Nucleus accumbens (tissue), 56 donors: ENCODE measurements at places on chromosomes 16 and 17.

DNA sequence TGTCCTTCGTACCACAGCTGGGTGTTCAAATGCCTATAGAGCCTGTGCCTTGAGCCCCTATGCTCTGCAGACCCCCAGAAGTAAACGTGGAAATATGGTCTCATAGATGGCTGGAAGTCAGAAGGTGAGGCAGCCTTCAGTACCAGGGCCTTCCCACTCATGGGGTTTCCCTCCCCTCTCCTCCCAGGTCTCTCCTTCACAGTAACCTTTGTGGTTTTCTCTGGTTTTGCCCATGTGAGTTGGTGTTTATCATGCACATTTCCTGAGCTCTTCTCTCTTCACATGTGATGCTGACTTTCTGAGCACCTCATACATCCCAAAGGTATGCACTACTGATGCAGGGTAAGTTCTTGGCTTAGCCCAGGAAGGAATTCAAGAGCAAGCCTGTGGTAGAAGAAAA lies 35.4 kb downstream of the TMEM114 start:
- no peak for DNase-seq

DNA sequence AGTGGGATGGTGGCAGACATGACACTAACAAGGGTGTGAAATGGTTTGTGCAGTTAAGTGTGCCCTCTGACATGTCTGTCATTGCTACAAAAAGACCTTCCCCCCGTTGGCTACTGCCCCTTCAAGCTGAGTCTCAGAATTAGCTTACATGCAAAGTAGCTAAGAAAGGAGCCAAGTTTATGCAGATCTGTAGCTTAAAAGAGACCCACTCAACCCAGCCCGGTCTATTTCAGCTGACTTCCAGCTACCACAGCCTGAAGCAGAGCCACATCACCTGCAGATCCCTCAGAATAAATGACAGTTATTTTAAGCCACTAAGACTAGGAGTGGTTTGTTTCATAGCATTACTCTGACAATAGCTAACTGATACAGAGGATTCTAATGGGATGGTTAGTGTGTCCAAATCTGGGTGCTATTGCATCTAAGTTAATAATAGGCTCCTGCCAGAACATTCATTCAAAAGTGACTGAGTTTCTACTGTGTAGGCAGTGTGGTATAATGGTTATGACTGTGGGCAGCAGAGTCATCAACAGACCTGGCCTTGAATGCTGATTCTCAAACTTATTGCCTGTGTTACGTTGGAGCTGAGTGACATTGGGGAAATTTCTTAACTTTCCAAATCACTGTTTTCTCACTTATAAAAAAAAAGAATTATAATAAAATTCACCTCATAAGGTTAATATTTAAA lies 11.7 kb downstream of the C17orf67 start:
- DNase-seq: no peak

DNA sequence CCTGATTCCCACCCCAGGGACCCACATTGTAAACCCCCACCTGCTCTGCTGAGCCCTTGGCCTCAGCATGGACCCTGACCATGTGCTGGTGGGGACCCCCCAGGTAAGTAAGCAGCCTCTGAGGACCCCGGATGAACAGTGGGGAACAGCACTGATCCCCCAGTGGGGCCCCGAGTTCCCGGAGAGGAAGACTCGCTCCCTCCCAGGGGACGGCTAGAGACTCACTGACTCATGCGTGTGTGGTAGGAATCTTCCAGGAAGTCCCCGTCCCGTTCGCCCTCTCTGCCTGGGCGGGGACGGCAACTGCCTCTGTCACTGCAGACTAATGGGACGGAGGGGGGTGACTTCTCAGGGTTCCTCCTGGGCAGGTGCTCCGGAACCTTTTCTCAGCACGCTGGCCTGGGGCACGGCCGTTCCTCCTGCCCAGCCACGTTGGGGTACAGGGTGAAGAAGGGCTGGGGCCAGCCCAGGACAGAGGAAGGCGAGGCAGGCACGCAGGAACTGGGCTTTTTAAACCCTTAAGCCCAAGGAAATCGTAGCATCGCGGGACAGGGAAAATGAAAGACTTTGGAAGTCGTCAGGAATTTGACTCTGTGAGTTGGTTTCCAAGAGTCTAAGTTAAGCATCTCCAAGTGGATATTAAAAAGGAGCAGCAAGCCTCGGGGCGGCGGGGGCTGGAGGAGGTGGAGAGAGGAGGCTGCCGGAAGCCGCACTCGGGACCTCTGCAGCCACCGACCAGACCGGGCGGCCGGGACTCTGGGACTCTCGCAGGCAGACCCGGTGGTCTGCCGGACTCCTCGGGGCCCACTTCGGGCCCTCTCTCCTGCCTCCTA lies 178.7 kb downstream of the SEC14L1 start:
- DNase-seq: no peak

- no peak for DNase-seq
Measured at GRCh38 chr16:72658888-72659717, 388.8 kb downstream of the ZFHX3 start.

GRCh38 chr16:65120831-65121721 lies 787 bp downstream of the CDH11 start:
- peak; percentile 33 for DNase-seq

DNA sequence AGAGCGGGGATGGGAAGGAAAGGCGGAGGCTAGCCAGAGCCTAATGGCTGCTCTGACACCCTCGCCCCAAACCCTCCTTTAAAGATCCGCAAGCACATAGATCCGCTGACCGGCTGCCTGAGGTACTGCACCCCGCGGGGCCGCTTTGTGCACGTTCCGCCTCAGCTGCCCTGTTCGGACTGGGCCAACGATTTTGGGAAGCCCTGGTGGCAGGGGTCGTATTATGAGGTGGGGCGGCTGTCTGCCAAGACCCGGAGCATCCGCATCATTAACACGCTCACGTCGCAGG lies 663 bp downstream of the CYB5D1 start:
- DNase-seq: no peak

DNA sequence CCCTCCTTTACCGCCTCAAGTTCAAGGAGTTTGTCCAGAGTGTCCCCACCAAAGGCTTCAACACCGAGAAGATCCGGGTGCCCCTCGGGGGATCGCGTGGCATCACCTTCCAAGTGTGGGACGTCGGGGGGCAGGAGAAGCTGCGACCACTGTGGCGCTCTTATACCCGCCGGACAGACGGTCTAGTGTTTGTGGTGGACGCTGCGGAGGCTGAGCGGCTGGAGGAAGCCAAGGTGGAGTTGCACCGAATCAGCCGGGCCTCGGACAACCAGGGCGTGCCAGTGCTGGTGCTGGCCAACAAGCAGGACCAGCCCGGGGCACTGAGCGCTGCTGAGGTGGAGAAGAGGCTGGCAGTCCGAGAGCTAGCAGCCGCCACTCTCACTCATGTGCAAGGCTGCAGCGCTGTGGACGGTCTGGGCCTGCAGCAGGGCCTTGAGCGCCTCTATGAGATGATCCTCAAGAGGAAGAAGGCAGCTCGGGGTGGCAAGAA lies 1.1 kb downstream of the ARL4D start:
- DNase-seq: no peak

DNA sequence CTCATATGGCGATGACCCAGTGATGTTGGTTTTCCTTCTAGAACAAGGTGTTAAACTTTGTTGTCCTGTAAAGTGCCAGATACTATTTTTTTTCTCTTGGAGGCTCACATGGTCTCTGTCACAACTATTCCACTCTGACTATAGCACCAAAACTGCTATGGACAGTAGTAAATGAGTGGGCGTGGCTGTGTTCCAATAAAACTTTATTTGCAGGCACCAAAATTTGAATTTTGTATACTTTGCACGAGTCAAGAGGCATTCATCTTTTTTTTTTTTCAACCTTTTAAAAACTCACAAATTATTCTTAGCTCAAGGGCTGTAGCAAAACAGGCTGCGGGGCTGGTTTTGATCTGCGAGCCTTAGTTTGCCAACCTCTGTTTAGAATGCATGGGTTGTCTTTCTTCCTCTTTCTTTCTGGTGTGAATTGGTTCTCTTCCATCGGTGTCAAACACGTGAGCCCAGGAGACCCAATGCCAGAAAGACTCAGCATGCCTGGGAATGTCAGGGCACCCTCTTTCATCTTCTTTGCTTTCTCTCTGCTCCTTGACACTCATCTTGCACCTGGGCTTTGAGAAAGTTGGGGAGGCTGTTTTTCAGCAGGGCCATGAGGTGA lies 2.1 kb downstream of the SYT17 start:
- peak; percentile 6 for DNase-seq

GRCh38 chr17:7463372-7463846 lies 16.0 kb downstream of the ZBTB4 start:
- DNase-seq: no peak

DNA sequence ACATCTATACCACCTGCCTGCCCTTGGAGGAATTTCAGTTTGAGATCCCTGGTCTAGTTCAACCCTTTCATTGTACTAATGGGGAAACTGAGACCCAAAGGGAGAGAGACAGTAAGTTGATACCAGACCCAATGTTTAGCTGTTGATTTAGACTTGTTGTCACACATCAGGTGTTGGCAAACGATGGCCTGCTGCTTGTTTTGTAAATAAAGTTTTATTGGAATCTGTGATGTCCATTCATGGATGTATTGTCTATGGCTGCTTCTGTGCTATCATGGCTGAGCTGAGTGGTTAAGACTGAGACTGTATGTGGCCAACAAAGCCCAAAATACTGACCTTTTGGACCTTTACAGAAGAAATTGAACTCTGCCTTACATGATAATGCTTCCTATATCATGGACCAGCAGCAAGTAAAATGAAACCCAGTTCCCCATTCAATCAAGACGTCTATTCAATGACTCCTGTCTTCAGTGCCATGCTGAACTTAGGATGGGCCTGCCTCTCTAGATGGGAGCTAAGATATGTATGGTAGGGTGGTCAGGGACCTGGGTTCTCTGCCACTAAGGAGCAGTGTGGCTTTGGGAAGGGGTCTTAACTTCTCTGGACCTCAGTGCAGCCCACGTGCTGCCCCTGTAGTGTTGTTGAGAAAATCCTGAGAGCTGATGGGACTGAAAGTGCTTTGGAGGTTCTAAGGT lies 111.0 kb downstream of the IRX5 start:
- DNase-seq: no peak

DNA sequence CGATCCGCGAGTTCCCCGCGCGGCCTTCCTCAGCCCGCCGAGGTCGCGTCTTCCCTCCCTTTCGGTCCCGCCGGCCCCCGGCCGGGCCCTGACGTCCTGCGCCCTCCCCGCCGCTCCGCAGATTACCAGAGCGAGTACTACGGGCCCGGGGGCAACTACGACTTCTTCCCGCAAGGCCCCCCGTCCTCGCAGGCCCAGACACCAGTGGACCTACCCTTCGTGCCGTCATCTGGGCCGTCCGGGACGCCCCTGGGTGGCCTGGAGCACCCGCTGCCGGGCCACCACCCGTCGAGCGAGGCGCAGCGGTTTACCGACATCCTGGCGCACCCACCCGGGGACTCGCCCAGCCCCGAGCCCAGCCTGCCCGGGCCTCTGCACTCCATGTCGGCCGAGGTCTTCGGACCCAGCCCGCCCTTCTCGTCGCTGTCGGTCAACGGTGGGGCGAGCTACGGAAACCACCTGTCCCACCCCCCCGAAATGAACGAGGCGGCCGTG lies 5.4 kb downstream of the LHX1 start:
- no peak for DNase-seq

- no peak for DNase-seq
Measured at GRCh38 chr16:27568077-27568476, 18.1 kb downstream of the KATNIP start.

DNA sequence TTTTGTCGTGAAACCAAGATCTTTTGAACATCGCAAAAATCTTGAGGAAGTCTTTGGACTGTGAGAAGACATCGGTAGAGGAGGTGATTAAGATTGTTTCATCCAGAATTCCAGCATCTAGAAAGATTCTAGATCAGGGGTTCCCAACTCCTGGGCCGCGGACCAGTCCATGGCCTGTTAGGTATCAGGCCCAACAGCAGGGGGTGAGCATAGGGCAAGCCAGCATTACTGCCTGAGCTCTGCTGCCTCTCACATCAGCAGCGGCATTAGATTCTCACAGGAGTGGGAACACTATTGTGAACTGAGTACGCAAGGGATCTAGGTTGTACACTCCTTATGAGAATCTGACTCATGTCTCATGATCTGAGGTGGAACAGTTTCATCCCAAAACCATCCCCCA lies 600.6 kb upstream of the CDH11 start:
- no peak for DNase-seq

GRCh38 chr17:60148373-60148772 lies 1.4 kb upstream of the CA4 start:
- no peak for DNase-seq

DNA sequence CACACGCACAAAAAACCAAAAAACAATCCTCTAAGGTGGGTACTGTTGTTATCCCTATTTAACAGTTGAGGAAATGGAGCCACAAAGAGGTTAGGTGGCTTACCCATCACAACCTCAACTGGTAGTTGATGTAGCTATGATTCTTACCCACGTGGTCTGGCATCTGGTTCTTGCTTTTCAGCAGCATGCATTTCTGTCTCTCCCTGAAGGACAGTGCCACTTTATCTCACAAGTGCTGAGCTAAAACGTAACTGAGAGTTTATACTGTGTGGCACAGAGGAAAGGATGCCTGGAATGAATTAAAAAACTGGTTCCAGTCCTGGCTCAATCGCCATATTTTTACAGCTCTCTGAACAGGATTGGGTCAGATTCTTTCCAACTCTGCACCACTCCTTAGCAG lies 1.9 kb upstream of the CORO6 start:
- DNase-seq: no peak

- peak; percentile 45 for DNase-seq
Measured at GRCh38 chr17:74042744-74043486, 160.6 kb upstream of the RPL38 start.

GRCh38 chr16:72066747-72067146 lies 3.7 kb downstream of the HPR start:
- DNase-seq: no peak

GRCh38 chr17:77445760-77446532 lies 305.2 kb downstream of the SEC14L1 start:
- DNase-seq: no peak

- no peak for DNase-seq
Measured at GRCh38 chr16:7324321-7324720, 8.3 kb upstream of the RBFOX1 start.

GRCh38 chr17:73308017-73308823 lies 3.6 kb downstream of the CDC42EP4 start:
- DNase-seq: peak; percentile 20

DNA sequence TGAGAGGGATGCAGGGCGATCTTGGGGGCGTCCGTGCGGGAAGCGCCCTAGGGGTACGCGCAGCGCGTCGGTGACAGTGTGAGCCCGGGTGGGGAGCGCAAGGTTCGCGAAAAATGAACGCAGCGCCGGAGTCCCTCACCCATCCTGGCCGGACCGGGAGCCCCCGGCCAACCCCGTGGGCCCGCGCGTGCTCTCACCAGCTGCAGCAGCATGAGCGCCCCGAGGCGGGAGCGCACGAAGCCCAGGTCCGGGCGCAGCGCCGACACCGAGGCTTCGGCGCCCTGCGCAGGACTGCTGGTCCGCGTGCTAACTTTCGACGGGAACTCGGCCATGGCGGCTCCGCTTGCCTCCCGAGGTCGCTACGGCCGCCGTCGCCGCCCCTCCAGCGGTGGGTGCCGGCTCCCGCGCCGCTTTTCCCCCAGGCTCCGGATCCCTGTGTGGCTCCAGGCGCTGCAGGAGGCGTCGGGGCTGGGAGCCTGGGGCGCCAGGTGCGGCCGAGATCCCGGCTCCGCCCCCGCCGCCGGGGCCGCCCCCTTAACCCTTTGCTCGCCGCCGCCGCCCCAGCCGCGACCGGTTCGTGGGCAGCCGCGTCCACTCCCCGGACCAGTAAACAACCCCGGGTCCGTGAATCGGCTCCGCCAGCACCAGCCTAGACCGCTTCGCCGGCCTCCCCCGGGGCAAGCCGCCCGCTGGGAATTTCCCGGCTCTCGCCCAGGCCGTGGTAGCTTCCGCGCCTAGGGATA lies at the start of gene PLLP:
PLLP (minus strand) TSS at position 464 of the 743 bp plus-strand sequence; CDS start at position 332, 132 bp downstream.
- peak; percentile 55 for DNase-seq
